ENCODE measurements at places on chromosomes 3 and 15. TPM values are rescaled to one million over a fixed set of nuclear protein-coding genes. Genes with fewer than 3 reads are reported as not detected.

Gene KLHL40
- total RNA-seq: not detected

Gene C3orf80
- total RNA-seq: 26.0 TPM

Gene GLDN
- 1.2 TPM for total RNA-seq

Gene PRTG
- 5.3 TPM for total RNA-seq

Gene TM4SF18
- total RNA-seq: 6.4 TPM

Gene P2RY12
- 9.3 TPM for total RNA-seq

DNA sequence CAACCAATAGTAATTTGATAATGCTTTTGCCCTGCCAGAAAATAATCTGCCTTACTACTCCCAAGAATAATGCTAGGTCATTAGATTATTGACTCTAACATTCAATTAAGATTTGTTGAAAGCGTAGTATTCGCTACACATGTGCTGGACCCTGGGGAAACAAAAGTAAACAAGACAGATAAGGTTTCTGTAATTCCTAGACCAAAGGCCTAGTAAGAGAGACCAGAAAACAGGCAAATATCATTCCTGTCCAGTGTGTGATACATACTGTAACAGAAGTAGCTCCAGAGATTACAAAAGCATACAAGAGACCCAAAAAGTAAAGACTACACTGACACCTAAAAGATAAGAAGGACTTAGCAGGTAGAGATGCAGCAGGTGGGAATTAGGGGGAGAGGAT is 60.8 kb downstream of the PLOD2 start:
- no peak for DNase-seq

GRCh38 chr3:45178183-45179023 is 32.2 kb upstream of the CDCP1 start:
- DNase-seq: no peak

DNA sequence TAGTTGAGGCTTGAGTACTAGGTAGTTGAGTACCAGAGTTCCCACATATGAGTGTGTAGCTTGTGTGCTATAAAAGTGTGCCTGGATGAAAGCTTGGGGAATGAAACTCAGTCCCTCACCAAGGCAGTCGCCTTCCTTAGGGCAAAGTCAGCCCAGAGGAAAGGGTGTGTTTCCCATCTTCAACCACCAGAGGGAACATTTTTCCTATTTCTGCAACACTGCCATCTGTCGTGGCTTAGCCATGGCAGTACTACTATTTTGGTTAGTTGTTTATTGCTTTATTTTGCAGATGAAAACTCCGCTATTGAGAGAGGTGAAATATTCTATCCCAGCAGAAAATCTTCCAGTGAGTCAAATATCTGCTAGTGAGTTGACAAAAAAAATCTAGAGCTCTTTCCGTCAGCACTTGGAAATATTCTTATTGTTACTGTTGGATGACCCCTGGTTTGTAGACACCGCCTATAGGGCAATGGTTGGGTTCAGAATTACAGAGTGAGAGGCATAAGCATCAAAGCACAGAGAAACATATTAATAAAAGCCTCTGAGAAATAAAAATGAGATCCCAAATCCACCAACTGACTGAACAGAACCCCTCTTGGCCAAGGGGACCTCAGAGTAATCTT is 239.9 kb downstream of the CPNE4 start:
- DNase-seq: no peak

GRCh38 chr3:156605686-156606605 is 51.0 kb upstream of the SSR3 start:
- peak; percentile 71 for DNase-seq

GRCh38 chr15:81982808-81983207 is 63.0 kb downstream of the MEX3B start:
- DNase-seq: no peak

GRCh38 chr3:126288314-126288713 is 68.9 kb downstream of the KLF15 start:
- DNase-seq: peak; percentile 77

- DNase-seq: no peak
These were observed 32.1 kb upstream of the TOPBP1 start for GRCh38 chr3:133693821-133694220.

GRCh38 chr3:53675942-53676341 is 170.3 kb downstream of the CHDH start:
- no peak for DNase-seq

DNA sequence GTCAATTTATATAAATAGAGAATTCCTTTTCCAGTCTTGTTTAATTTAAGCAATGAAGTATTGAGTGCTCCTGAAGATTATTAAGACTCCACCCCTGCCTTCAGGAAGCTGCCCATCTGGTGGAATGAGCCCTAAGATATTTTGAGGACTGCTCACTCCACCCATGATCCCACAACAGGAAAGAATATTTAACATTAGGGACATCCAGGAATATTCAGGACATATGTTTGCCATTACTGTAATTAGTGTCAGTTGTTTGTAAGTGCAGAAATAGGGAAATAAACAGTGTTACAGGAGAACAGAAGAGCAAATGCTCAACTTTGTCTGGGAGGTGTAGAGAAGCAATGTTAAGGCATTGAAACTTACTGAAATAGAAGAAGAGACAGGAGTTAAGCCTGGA is 375.0 kb downstream of the ROBO2 start:
- DNase-seq: no peak

- peak; percentile 96 for DNase-seq
These were observed at the start of gene ATOSA for GRCh38 chr15:52679232-52680040. ATOSA (minus strand) TSS chr15:52679388; CDS start chr15:52678021, 1,367 bp downstream.

Data from sigmoid colon (tissue), 7 donors.